ENCODE measurements at places on chromosomes 11 and 22.

- DNase-seq = no peak
These were observed 6.6 kb downstream of the OR51F1 start for GRCh38 chr11:4763096-4763495.

- DNase-seq = no peak
These were observed 2.1 kb downstream of the OR8D1 start for GRCh38 chr11:124311670-124312069.

GRCh38 chr11:110069158-110069737, 23.9 kb upstream of the ZC3H12C start:
- DNase-seq = peak; percentile 79

- no peak for DNase-seq
These were observed 79.5 kb downstream of the PIWIL3 start for GRCh38 chr22:24695060-24695459.

DNA sequence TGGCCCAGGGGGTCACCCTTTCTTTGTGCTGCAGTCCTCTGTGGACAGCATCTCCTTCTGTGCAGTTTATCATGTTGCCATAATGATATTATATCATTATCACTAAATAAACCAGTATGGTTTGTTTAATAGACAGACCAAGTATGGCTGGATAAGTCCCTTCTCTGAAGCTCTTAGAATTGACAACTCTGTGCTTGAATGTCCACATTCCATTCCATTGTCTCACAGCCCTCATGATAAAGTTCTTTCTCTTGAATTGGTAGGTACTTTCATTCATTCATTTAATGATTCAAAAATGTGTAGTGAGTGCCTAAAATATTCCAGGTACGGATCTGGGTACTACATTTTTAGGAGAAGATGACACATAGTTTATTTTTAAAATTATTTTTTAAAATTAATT, 7.8 kb downstream of the RPS6KA4 start:
- DNase-seq = no peak

GRCh38 chr11:134433251-134433650, 21.2 kb upstream of the B3GAT1 start:
- DNase-seq = no peak

GRCh38 chr22:42892571-42893316, 35.7 kb upstream of the ARFGAP3 start:
- DNase-seq = no peak

DNA sequence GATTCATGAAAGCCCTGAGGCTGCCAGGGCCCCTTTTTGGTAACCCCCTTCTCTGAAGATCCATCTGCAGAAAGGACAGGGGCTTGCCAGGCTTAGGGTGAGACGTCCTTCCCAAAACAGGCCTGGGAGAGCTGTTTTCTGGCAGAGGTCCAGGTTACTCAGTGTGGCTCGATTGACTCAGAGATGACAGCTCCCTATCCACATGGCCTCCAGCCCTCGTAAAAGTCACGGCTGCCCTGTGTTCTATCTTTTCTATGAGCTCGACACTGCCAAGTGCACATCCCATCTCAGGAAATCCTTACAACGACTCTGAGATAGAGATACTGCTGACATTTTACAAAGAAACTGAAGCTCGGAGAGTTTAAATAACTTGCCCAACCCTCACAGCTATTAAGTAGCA, 20.4 kb downstream of the ADAMTS8 start:
- DNase-seq = peak; percentile 54

DNA sequence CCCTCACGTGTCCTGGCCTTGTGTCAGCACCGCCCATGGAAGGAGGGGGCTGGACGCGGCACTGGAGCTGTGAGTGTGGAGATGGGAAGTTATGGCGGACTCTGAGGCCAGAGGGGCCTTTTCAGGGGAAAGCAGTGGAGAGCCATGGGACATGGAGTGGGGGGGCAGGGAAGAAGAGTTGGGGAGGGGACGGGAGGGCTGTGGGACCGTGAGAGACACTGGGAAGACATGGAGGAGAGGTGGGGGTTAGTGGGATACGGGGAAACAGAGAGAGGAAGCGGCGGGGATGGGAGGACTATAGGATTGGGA, 58.2 kb downstream of the FBXO7 start:
- DNase-seq = no peak

- DNase-seq = no peak
These were observed 39.9 kb downstream of the PTPRJ start for GRCh38 chr11:48020092-48020755.

Data from HTR-8/SVneo (cell line).